Vagina (tissue), 2 donors: ENCODE measurements at places on chromosomes 4 and X.

- no peak for DNase-seq
Observed at GRCh38 chr4:106530821-106531220, 162.2 kb upstream of the GIMD1 start.

DNA sequence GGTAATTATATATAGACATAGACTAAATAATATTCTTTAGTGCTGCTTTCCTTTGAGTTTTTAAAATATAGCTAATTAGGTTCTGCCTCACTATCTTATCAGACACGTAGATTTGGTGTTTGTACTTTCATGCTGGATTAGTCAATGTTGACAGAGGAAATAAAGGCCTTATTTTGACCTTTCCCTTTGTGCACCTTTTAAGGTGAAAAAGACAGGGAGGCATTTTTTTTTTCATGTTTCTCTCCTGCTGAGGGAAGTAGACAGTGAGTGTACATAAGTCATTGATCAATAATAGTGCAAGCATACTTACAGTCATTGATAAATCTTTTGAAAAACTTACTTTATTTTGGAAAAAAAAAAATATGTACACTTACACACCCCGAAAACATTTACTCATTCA lies 467.8 kb downstream of the GRXCR1 start:
- no peak for DNase-seq

- no peak for DNase-seq
Observed at GRCh38 chrX:153333266-153333665, 687 bp upstream of the ZNF275 start.

- no peak for DNase-seq
Observed at GRCh38 chr4:185771711-185772390, 40.1 kb downstream of the SORBS2 start.

GRCh38 chrX:39759526-39760224 lies 338.1 kb downstream of the BCOR start:
- DNase-seq: no peak

DNA sequence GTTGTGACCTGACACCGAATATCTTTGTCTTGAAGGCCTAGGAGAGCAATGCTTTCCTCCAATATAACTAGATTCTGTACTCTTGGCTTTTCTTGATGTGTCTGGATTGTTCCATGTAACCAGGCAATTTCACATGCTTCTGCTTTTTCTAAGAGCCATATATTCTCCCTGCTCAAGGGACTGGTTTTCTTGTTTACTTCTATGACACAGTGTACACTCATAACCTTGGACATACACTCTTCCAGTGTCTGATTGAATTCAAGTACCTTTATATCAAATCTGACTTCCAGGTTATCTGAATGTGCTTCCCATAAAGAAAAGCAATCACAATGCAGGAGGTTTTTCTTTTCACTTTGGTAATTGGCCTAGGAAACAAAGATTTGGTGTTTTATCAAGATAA lies 17.4 kb upstream of the EIF4E start:
- no peak for DNase-seq

DNA sequence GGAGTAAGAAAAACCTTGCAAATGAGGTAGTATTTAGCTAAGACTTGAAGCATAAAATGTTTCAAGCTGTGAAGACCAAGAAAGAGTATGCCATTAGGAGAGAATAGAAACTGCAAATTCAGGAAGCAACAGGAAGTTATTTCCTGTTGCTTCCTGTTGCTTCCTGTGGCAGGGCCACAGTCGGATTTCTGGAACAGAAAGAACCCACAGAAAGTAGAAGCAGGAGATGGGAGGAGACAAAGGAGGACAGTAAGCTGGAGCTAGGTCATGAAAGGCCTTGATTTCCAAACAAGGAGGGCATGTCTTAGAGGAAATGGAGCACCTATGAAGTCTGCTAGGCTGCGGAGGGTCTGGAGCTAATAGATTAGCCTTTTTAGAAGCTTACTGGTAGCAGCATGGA lies 17.2 kb downstream of the ASB11 start:
- no peak for DNase-seq

DNA sequence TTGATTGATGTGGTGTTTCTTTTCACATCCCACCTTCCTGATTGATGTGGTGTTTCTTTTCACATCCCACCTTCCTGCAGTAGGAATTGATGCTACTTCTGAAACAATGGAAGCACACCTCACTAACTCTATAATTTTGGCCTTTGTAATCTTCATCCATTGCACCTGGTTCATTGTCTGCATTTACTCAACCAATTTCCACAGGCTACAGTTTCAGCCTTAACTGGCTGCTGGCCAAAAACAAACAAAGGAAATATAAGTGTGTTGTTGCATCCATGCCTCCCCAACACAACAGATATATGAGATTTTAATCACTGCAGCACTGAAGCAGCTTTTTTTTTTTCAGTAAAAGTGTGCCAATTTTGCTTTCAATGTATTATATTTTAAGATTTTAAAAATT lies 867.6 kb upstream of the PCDH7 start:
- DNase-seq: no peak

DNA sequence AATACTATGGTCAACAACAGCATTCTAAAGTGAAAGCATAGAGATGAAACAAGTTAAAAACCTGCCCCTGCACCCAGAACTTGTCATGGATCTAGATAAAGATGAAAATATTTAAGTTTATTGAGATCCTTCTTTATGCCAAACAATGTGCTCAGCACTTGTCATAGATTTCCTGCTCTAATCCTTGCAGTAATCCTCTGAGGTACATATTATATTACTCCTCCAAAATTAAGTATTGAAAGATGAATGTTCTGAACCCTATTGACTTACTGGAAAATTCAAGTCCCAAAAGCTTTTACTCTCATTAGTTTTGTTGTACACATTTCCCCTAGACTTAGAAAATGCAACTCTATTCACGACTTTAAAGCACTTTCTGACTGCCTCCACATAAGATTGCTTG lies 35.6 kb downstream of the CAMK2D start:
- DNase-seq: no peak

DNA sequence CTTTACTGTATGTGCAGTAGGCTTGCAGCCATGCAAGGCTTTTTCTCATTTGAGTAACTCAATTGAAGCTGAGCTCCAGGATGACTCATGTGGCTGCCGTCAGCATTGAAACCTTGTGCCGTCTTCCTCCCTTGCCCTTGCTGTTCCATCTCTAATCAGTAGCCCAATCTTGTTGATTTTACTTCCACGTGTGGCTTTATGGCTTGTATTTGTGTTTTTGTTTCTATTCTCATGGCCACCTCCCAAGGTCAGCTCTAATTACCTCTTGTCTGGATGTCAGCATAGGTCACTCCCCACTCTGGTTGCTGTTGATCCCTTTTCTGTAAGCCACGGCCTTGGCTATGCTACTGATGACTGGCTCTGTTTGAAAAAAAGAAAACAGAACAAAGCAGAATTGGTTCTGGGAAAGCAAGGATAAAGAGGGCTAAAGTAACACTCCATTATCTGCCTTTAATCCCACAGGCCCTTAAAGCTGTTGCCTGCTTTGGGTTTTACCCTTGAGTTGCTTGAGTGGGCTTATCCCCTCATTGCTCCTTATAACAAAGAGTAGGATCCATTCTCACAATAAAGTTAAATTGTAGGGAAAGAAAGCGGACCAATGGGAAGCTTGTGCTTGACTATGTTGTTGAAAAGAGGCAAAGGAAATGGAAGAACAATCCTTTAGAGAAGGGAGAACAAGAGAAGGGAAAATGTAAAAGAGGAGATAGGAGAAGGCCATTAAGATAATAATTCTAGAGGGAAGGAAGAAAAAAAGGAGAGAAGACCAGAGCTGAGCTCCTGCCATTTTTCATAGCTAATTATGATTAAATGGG lies 173.9 kb upstream of the PGRMC2 start:
- no peak for DNase-seq

- DNase-seq: no peak
Observed at GRCh38 chr4:123381996-123382395, 14.6 kb upstream of the SPRY1 start.

- DNase-seq: no peak
Observed at GRCh38 chr4:151833174-151833573, 72.4 kb upstream of the GATB start.

DNA sequence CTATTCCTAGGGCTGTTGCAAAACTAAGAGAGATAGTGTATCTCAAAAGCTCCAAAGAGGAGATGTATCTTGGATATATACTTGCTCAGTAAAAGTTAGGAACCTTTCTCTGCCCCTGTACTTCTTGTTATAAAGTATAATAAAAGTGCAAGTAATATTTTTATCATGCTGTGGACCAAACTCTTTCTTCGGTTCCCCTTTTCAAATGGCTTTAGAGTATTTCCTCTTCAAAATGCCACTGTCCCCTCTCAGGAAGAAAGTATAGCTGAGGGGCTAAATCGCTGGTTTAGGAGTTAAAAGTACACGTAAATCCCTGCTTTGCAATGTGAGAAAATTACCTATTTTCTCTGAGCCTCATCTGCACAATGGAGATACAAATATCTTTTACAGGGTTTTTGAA lies 169.1 kb upstream of the FTHL17 start:
- no peak for DNase-seq

GRCh38 chr4:89347363-89348025 lies 39.9 kb upstream of the GPRIN3 start:
- DNase-seq: no peak

GRCh38 chr4:113872426-113873260 lies 106.8 kb downstream of the ARSJ start:
- no peak for DNase-seq

DNA sequence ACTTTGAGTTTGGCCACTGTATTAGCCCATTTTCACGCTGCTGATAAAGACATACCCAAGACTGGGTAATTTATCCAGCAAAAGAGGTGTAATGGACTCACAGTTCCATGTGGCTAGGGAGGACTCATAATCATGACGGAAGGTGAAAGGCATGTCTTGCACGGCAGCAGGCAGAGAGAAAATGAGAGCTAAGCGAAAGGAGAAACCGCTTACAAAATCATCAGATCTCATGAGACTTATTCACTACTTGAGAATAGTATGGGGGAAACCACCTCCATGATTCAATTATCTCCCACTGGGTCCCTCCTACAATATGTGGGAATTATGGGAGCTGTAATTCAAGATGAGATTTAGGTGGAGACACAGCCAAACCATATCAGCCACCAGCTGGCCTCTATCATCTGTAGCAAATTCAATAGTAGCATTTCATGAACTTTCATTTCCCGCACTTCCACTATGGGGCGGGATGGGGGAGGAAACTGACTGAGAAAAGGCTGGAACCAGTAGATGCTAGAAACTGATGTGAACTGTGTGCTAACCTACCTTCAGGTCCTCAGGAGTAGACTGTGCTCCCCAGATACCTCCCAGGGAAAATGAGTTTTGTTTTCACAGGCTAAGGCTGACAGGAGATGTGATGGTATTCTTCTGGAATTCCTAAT lies 35.3 kb upstream of the LGI2 start:
- DNase-seq: no peak

- no peak for DNase-seq
Observed at GRCh38 chr4:144666539-144667175, 20.7 kb downstream of the HHIP start.

DNA sequence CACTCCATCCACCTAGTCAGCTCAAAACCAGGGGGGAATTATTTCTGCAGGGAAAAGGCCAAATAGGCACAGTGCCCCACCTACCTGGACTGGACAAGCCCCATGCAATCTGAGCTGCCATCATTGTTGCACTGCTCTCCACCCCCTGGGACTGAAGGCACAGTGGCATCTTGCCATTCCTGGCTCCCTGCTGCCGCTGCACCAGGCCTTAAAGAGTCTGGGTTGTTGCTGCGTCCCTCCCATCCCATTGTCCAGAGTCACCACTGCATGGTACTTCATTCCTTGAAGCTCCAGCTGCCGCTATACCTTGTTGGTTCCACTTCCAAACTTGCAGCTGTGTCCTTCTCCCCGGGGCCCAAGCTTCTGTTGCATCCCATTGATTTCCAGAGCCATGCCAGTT lies 629.7 kb downstream of the STIM2 start:
- DNase-seq: no peak

- DNase-seq: no peak
Observed at GRCh38 chr4:182286931-182287330, 43.7 kb downstream of the TENM3 start.

DNA sequence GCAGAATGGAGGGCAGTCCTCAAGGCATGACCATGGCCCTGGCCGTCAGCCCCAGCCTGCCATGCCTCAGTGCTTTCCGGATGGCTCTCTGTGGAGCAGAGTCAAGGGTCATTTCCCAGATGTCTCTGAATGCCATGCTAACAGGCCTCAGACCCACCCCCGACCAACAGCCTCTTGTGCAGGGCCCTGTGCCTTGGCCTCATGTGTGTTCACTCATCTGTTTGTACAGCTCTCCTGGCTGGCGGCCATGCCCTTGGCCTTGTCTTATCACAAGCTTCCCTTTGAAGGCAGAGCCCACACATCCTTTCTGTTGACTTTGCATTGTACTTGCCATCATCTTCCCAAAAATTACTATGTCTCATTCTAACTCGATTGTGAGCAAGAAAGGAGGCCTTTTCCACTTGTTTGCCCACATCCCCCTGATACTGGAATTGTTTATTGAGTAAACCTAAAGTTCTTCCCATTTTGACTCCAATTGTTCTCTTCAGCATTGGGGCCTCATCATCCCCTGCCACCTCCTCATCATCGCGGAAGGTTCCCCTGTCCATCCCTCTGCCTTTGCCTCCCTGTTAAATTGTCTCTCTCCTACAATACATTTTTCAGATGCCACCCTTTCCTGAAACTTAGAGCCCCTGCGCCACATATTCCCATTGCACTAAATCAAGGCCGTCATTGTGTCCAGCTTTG lies 6.3 kb downstream of the CA5B start:
- no peak for DNase-seq

DNA sequence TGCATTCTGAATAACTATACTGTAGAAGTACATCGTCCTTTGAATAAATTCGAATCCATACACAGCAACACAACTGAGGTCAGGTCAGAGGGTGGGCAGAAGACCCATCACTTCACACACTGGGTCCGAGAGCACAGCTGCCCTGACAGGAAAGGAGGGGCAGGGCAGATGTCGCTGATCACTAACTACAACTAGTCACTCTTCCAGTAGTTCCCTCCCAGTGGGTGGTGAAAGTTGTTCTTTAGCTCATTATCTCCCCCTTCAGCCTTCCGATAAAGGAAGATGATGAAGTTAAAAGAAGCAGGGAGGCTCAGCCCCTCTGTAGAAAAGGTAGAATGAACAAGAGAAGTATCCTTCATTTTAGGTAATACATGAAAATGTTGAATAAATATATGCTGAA lies 278.9 kb downstream of the INPP4B start:
- no peak for DNase-seq

GRCh38 chrX:46953597-46953996 lies 41.4 kb downstream of the JADE3 start:
- no peak for DNase-seq

- no peak for DNase-seq
Observed at GRCh38 chrX:341541-342101, 23.0 kb upstream of the GTPBP6 start.

DNA sequence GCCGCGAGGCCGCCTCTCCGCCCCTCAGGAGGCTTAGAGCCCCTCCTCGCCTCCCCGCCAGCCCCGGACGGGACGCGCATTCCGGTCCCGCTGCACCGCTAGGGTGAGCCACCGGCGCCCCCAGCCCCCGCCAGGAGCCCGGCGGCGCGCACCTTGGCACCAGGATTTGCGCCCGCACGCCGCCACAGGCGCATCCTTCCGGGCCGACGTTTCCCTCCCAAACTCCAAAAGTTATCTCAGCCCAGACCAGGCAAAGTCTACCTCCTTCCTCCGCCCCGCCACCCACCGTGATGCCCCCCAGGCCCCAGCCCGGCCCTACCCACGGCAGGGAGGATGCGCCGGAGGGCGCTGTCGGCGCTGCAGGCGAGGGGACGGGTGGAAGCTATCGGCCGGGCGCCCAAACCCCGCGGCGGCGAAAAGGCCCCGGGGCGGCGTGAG lies 538 bp downstream of the SCML2 start:
- DNase-seq: no peak

- DNase-seq: no peak
Observed at GRCh38 chr4:27016551-27016950, 155.9 kb downstream of the STIM2 start.

GRCh38 chr4:10625131-10625530 lies 59.4 kb downstream of the CLNK start:
- no peak for DNase-seq
